Sigmoid colon (tissue), 7 donors: ENCODE measurements at places on chromosomes 1 and 21. TPM values are rescaled to one million over a fixed set of nuclear protein-coding genes. Genes with fewer than 3 reads are reported as not detected.
A peak's percentile ranks its signal among the peaks of the same experiment; 100 is the strongest.

Gene DMRTA2
- 0.27 TPM for total RNA-seq

Gene ERICH3
- total RNA-seq, result 0.16 TPM

Gene SLC2A5
- total RNA-seq, result 5.0 TPM

Gene TINAGL1
- 62.9 TPM for total RNA-seq

Gene ANGPTL3
- total RNA-seq, result not detected

- no peak for DNase-seq
Observed at GRCh38 chr1:217687511-217687910, 56.4 kb downstream of the SPATA17 start.

DNA sequence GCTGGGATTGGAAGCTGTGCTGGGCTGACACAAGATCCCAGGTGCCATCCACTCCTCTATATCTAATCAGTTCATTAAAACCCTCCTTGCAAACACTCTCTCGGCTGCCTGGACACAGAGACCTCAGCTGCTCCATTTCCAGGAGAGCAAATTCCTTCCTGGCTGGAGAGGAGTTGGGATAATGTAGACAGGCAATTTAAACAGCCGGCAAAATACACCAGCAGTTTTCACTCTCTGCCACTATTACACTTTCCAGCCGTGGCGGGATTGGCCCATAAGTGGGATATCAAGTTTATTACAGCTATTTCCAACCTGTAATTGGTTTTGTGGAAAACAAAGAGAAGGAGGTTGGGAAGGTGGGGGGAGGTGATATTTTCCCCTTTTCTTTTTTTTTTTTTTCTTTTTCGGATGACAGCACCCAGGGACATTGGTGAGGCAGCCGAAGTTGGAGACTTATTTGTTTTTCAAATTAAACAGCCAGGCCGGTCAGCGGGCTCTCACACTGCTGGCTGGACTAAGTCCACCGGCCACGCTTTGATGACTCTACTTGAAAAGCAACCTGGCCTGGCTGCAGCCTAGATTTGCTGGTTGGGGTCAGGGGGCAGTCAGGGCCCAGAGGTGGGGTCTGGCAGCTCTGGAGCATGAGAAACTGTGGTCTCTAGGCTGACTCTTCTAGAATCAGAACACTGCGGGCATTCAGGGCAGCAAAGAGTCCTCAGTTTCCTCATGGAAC lies 177.4 kb downstream of the IGSF21 start:
- no peak for DNase-seq

DNA sequence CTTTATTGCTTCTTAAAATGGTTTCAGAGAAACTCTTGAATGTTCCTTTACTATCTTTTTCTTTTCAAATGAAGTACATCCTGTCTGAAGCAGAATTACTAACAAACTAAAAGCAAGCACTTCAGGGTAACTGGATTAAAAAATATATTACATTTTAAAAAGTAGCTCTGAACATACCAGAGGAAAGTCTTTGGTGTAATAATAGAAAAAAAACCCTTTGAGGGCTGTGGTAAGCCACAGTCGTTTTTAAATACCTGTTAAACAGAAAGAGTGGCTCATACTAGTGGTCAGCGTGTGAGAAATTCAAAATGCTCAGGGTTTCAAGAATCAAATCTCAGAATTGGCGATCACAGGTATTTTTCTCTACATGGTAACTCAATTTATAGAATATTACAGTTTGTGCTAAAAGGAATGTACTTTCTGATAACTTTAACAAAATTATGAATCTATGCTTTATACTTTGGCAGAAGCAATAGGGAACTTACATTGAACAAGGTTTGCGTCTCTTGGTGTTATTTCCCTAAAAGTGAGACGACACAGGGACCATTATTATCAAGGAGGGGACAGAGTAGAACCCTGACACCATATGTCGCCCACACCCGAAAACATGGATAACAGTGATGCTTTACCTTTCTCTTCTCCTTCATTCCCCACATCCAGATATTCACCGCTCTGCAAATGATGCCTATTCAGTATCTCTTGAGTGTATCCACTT lies 97.0 kb upstream of the DPH5 start:
- no peak for DNase-seq

- no peak for DNase-seq
Observed at GRCh38 chr1:94953746-94954145, 26.8 kb upstream of the CNN3 start.

DNA sequence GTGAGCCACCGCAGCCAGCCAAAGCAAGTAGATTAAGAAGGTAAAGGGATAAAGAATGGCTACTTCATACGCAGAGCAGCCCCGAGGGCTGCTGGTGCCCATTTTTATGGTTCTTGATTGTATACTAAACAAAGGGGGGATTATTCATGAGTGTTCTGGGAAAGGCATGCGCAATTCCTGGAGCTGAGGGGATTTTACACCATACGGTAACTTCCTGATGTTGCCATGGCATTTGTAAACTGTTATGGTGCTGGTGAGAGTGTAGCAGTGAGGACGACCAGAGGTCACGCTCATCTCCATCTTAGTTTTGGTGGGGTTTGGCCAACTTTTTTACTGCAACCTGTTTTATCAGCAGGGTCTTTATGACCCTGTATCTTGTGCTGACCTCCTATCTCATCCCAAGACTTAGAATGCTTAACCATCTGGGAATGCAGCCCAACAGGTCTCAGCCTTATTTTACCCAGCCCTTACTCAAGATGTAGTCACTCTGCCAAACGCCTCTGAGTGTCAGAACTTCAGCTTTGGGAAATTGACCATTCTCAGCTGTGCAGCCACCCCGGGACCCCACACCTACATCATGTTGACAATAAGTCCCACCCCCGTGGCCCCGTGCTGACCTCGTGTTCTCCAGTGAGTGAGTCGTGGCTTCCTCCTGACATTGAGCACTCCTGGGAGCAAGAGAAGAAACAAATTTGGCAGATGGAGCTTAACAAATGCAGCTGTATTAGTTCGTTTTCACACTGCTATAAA lies 149.4 kb upstream of the COL6A1 start:
- DNase-seq, result peak; percentile 94

DNA sequence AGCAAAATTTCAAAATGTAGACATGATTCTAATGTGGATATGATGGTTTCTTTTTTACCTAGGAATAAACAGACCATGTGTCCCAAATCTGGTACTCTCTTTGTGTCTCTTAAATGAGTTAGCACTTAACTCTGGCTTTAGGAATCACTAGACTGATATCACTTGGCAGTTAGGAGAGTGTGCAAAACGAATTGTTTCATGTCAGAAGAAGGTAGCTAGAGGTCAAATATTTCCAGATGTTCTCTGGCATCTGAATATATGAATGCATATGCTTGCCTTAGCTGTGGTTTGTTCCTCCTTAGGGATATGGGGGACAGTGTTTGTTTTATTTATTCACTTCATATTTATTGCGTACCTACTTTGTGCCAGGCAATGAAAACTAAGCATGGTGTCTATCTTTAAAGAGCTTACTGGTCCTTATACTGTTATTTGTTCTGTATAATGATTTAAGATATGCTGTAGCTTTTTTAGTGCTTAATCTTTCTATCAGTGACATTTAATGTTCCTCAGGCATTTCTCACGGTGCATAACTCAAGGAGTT lies 65.2 kb downstream of the LRRC8C start:
- no peak for DNase-seq

DNA sequence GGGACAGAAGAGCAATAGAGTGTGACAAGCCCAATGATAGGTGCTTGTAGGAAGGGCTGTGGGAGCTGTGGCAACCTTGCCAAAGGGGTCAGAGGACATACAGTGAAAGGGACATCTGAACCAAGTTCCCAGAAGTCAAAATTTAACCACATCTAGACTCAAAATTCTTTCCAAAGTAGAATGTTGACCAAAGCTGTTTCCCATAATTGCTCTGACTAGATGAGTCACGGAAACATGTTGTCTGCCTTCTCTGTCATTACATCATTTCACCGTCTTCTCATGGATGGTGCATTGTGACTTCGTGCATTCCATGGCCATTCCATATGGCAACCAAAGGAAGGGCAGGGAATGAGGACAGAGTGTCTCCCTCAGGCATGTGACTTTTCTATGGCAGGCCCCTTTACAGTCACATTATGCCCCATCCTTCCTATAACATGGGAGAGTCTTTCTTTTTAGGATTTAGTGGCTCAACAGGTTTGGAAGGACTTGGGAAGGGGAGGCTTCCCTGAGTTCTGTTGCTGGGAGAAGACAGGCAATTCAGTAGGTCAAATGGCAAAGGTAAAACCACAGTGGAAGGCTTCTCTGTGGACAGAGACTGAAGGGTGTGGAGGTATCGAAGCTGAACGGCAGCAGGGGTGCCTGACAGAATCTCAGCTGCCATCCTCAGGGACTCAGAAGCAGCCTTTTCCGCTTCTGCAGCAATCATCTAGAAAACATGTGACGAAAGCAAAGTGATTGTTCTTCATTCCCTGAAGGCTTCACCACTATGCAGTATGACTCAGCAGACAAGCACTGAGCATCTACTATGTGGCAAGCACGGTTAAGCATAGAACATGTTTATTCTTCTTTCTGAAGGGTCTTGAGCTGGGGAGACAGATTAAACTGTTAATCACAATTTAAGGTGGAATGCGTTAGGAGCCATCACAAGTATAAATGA lies 24.7 kb downstream of the NPHS2 start:
- no peak for DNase-seq

GRCh38 chr1:28197682-28198415 lies 21.4 kb upstream of the PTAFR start:
- no peak for DNase-seq

DNA sequence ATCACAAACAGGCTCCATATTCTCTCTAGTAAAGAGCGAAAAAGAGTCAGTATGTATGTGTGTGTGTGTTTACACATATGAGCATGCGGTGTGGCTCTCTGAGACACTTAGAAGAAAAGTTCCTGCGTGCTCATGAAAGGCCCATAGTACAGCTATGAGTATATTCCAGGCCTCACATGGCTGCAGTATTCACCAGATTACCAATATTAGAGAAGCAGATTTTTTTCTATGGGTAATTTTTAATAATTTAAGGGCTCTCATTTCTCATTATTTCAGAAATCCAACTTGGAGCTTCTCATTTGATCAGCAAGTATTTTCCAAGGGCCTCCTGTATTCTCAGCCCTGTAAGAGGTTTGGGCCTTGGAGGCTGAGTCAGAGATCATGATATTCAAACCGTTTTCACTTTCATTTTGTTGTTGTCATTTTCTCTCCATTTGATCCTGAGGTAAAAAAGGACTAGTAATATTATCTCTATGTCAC lies 232.9 kb upstream of the SGIP1 start:
- no peak for DNase-seq

GRCh38 chr1:172997941-172998361 lies 52.8 kb downstream of the TNFSF18 start:
- DNase-seq, result no peak

GRCh38 chr1:1294250-1294890 lies 13.4 kb downstream of the ACAP3 start:
- DNase-seq, result no peak

DNA sequence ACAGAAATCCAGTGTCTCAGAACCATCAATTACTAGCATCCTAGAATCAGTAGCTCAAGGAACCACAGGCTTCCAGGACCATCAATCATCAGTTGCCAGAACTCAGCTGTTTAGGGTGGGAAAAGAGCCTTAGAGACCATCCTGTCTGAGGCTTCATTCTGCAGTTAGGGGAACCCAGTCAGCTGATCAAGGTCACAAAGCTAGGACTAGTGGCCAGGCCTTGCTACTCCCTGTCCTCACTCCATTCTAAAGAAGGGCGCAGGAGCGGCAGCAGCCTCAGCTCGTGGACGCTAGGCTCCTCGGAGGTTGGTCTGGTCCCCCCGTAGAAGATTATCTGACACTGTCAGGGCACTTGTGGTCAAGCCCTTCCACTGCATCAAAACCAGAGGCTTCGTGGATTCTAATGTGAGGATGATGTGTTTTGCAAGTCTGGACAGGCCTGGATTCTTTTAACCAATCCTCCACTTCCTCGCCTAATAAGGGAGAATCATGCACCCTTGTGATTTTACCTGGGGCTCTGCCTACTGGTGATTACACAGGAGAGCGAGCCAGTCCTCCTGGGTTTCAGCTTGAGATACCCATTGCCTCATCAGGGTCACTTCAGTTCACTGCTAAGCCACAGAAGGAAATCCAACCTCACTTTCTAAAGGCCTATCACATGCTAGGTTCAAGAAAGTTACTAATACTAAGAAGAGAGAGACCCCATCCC lies 41.7 kb upstream of the IFFO2 start:
- DNase-seq, result no peak

DNA sequence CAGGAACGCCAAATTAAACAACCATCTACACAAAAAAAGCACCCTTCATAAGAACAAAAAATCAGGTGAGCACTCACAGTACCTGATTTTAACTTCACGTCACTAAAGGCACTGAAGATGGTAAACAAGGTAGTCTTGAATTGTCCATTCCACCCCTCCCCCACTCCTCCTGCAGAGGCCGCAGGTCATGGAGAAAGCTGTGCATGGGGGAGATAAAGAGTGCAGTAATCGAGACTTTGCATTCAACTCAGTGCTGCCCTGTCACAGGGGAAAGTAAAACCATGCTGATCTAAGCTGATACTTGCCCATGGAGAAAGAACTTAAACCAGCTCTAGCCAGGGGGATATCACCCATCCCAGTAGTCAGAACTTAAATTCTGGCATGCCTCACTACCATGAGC lies 61.4 kb upstream of the LRIF1 start:
- DNase-seq, result no peak

DNA sequence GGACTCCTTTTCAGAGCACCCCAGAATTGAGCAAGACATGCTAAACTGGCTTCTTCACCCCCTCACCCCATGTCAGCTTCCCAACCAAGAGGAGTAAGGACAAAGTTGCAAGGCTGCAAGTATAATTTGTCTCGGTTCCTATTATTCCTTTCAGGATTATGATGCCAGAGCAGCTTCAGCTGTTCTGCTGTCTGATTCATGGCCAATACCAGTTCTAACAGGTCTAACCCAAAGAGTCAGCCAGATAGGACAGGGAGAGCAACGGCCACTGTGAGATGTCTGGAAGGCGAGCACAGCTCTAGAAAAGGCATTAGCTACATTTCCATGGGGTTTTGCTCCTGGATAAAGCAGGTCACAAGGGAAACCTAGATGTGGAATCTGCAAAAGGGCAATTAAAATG lies 53.3 kb upstream of the HOOK1 start:
- no peak for DNase-seq

GRCh38 chr1:73887412-73887811 lies 310.6 kb downstream of the LRRIQ3 start:
- DNase-seq, result no peak

- DNase-seq, result no peak
Observed at GRCh38 chr1:200258447-200259375, 151.1 kb downstream of the ZNF281 start.

GRCh38 chr1:50812346-50812745 lies 147.7 kb downstream of the FAF1 start:
- DNase-seq, result no peak

DNA sequence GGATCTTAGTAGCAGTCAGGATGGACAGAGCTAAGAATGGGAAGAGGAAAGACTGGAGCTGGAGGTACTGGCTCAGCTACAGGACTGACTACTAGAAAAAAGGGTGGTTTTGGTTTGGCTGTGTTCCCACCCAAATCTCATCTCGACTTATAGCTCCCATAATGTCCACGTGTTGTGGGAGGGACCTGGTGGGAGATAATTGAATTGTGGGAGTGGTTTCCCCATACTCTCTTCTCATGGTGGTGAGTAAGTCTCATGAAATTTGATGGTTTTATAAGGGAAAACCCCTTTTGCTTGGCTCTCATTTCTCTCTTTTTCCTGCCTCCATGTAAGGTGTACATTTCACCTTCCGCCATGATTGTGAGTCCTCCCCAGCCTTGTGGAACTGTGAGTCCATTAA lies 466.5 kb upstream of the DEPDC1 start:
- DNase-seq, result no peak

- no peak for DNase-seq
Observed at GRCh38 chr1:236724506-236724905, 38.2 kb downstream of the ACTN2 start.
